ENCODE measurements at places on chromosomes 5 and 9.

DNA sequence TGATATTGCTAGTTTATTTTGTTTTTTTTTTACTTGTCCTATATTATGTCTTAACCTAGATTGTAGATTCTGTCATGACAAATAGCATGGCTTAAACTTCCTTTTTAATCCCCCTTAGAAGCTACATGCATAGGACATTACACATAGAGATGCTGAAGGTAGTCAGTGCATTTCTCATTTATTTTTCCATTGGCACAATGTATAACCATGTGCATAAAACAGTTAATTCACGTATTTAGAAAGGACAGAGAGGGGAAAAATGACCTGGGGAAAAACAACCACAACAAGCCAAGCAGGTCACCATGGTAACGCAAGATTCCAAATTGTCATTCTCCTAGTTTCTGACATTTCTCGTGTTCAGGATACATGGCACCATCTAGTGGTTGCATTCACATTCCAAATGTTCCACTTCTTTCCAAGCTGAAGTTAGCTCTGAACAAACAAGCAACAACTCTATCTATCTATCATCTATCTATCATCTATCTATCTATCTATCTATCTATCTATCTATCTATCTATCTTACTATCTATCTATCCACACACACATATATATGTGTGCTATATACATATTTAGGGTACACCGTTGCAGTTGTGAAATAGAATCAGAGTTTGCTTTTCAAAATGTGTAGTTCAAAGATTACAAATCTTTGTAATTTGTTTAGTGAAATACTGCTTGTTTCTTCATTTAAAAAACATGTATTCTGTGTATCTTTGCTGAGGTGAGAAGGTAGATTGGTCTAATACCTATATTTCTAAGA, 487.2 kb upstream of the ST8SIA4 start:
- DNase-seq, result peak; percentile 7

GRCh38 chr5:138824924-138825863, 49.9 kb downstream of the LRRTM2 start:
- no peak for DNase-seq

DNA sequence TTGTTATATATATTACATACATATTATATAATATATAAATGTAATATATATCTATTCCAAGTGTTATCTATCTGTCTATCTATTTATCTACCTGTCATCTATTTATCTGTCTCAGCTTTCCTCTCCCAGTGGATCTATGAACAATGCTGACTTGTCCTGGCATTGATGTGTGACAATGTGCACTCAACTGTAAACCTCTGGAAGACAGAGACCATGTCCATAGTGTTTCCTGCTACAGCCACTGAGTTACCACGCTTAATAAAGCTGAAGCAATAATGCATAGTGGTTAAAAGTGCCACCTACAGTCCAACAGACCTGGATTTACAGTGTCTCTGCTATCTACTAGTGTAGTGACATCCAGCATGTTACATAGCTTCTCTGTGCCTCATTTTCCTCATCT, 57.2 kb upstream of the TMED7 start:
- DNase-seq, result no peak

DNA sequence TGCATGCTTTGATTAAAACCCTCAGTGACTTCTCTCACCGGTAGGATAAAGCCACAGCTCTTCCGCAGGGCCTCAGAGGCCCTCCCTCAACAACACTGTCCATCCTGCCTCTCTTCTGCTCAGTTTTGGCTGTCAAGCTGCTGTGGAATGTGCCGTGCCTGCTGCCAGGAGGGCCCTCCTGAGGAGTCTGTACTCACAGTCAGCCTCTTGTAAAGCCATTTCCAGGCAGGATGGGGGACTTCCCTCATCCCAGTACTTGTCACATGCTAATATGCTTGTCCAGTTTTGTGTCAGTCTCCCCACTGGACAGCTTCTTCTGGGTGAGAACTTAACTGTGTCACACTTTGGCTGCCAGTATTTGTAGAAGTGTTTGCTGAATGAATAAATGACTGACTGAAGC, 13.9 kb upstream of the DDX41 start:
- no peak for DNase-seq

GRCh38 chr9:38467404-38467803, 43.1 kb upstream of the IGFBPL1 start:
- DNase-seq, result no peak

GRCh38 chr9:68951879-68952659, 61.8 kb downstream of the PRKACG start:
- no peak for DNase-seq

- no peak for DNase-seq
Observed at GRCh38 chr9:88391236-88391635, 3.0 kb downstream of the SPIN1 start.

- no peak for DNase-seq
Observed at GRCh38 chr9:122930541-122931225, 629 bp downstream of the ZBTB26 start.

- DNase-seq, result no peak
Observed at GRCh38 chr5:1280177-1281037, 14.5 kb downstream of the TERT start.

DNA sequence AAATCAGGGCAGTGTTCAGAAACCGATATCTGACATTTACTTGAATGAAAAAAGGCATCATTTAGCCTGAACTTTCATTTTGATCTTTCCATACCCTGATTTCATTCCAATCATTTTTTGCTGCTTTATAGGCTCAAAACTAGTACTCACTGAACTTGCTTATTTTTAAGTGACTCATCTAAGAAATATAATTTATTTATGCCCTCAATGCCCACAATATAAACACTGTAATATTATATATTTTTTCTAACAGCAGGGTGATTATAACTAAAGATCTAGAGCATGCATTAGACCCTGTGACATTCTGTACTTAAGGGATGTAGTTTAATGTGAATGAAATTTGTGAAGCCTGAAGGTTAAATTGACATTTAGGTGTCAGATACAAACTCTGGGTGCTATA, 446.1 kb upstream of the CDH10 start:
- DNase-seq, result no peak

- no peak for DNase-seq
Observed at GRCh38 chr5:126763371-126763770, 13.6 kb upstream of the LMNB1 start.

- no peak for DNase-seq
Observed at GRCh38 chr5:151642472-151643140, 44.1 kb downstream of the SPARC start.

- DNase-seq, result no peak
Observed at GRCh38 chr9:94979904-94980507, 253.5 kb downstream of the AOPEP start.

- DNase-seq, result no peak
Observed at GRCh38 chr5:149829954-149830353, 99.8 kb downstream of the PPARGC1B start.

DNA sequence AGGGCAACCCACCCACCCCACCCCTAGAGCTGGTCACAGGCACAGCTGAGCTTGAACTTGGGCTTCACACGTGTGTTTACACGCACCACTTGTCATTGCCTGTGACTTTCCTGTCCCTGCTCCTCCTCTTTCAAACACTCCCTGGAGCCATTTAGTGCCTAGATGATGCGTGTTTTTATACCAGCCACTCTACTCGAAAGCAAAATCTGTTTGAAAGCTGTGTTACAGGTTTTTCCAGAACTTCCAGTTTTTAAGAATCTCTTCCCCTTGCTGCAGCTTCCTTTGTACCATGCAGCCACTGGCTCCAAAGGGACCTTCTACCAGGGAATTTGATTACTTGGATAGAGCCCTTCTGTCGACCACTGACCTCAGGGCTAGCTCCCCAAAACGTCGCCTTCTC, 78.8 kb upstream of the SPRY4 start:
- no peak for DNase-seq

- DNase-seq, result no peak
Observed at GRCh38 chr5:14101922-14102321, 41.2 kb upstream of the TRIO start.

DNA sequence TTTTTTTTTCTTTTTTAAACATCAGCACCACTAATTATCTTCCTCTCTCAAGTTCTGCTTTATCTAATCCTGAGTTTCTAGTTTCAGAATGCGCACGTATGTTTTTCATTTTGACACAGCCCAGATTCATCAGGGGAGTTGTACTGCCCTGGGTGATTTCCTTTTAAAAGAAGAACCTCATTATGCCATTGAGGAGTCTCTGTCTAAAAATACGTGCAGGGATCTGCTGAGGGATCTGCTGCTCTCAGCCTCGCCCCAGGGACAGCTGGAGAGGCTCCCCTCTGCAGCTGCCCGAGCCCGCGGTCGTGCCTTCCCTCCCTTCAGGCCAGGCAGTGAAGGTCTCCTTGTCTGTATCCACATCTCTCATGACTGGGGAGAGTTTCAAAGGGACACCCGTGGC, 273.1 kb downstream of the ARHGEF28 start:
- DNase-seq, result no peak

DNA sequence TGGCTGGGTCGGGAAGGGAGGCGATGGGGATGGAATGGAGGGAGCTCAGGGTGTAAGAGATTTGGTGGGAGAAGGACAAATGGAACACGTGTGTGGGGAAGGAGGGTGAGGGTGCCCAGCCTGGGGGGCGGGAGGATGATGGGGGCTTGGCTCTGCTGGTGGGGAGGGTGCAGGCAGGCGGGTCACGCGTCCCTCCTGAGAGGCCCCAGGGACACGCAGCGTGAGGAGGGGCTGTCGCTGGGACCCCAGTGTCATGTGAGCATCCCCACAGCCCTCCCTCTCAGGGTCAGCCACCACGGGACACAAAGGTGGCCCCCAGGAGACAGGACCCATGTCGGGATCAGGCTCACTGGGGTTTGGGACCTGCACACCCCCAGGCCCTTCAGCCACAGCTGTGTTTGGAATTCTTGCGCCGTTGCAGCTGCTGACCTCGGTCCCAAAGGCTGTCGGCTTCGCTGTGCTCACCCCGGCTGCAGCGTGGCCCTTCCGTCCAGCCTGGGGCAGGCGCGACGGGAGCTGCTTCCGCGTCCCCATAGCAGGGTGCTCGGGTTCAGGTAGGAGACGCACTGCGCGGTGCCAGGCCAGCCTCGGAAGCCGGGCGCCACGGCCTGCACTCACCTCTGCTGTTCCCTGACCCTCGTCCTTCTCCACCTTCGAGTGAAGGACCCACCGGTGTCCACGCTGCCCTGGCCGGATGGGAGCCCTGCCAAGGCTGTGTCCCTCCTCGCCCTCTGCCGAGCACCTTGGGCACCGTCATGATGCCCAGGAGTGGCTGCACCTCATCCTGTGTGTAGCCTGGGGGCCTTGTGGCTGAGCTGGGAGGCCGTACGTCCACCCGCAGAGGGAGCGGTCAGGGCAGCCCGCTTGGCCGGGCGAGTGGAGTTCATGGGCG, 5.4 kb downstream of the SLC6A19 start:
- no peak for DNase-seq

DNA sequence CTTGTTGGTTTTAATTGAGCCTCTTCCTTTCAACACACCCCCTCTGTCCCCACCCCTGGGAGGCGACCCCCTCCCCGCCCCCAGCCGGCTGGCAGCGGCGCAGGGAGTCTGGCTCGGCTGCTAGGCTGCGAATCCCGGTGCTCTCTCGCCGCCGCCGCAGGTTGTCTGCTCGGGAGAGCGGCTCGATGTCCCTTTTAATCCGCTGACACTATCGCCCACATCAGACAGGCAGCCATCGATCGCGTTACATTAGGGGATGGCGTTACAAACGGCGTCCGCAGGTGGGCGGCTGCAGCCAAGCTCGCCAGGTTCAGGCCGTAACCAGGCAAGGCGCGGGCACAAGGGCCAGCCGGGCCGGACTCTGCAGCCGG, 1.3 kb downstream of the NR2F1-AS1 start:
- no peak for DNase-seq

DNA sequence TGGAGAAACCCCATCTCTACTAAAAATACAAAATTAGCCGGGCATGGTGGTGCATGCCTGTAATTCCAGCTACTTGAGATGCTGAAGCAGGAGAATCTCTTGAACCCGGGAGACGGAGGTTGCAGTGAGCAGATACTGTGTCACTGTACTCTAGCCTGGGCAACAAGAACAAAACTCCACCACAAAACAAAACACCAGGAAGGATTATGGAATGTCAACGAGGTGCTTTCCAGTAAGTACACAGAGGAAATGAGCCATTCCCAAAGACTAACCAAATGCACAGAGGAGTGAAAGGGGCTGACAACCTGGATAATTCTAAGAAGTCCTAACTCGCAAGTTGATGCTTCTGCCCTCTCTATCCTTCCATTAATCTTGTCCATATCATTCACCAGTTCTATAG, 126.1 kb upstream of the RETREG1 start:
- DNase-seq, result no peak

DNA sequence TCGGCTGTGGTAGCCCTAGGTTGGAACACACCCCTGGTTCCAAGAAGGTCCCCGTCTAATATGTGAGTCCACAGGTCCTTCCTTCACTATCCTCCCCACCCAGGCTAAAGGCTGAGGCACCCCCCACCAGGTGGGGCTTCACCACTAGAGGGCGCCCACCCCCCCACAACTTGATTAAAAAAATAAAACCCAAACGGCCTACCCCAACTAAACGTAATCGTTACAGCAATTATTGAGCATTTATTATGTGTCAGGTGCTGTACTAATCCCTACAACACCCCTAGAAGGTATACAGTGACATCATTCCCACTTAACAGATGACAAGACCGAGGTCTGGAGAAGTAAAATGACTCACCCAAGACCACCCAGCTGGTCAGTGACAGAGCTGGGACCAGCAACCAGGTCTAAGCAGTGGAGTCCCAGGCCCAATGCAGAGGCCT, 65.0 kb downstream of the FGF18 start:
- no peak for DNase-seq

GRCh38 chr5:107610798-107611197, 59.9 kb downstream of the EFNA5 start:
- no peak for DNase-seq

DNA sequence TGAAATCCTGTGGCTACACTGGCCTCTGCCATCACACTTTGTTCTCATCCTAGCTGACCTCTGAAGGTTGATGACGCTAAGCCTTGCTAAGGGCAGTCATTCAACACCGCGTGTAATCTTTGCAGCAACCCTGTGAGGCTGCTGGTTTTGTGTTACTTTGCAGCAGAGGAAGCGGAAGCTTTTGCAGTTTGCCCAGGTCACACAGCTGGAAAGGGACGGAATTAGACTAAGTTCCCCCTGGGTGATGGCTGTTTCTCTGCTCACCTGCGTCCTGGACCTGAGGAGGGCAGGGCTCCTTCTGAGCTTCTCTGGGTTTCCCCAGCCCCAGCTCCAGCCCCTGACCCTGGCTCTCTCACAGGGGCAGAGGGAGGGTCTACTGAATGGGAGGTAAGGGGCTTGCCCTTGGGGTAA, 7.3 kb upstream of the SLC25A51 start:
- DNase-seq, result no peak

DNA sequence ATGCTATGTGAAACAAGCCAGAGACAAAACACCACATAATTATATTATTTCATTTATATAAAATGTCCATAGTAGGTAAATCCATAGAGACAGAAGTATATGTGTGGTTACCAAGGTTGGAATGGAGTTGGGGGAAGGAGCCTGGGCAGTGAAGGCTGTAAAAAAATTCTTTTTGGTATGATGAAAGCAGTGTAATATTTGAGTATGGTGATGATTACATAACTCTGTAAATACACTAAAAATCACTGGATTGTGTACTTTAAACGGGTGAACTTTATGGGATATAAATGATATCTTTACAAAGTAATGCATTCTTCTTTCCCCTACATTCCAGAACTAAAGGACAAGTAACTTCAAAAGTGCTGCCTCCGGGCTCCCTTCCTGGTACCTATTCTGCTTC, 155.8 kb downstream of the SH3GL2 start:
- DNase-seq, result no peak

Data from AG09319 (cell line).